ENCODE measurements at places on chromosomes 2 and 18.
A peak's percentile ranks its signal among the peaks of the same experiment; 100 is the strongest.

DNA sequence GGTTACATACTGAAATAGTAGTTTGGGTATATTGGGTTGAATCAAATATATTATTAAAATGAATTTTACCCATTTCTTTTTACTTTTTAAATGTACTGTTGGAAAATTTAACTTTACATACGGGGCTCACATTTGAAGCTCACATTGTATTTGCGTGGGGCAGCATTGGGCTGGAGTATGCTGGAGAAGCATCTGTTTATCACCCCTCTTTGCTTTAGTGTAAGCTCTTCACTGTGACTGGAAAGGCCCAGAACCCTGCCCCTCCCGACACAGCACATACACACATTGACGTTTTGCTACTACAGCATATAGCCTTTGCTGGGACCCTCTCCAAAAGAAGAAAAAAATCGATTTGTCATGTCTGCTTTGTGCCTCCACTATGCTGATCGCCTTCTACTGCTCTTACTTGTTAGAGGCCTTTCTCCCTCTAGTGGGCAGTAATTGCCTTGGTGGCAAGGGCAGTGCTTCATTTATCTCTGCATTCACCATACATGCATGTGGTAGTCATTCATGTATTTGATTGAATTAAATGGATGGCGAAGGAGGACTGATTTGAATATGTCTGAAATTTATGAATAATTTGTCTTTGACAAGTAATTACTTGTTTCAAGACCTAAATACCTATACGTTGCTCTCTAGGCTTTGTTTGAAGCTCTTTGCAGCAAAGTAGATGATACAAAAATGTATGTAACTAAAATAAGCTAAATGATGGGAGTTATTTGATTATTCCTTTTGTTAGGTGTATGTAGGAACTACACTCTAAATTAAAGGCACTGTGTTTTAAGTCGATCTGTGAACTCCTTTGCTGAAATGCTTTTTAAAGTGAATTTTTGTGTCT lies 37.4 kb downstream of the VAPA start:
- DNase-seq = no peak

GRCh38 chr18:41974796-41975201 lies 19.8 kb downstream of the PIK3C3 start:
- DNase-seq = no peak

GRCh38 chr18:10449396-10449795 lies 5.0 kb upstream of the APCDD1 start:
- no peak for DNase-seq

GRCh38 chr2:140586379-140586778 lies 1544.4 kb downstream of the LRP1B start:
- no peak for DNase-seq

GRCh38 chr18:36335476-36336279 lies 38.2 kb downstream of the FHOD3 start:
- no peak for DNase-seq

GRCh38 chr2:200590090-200590489 lies 4.3 kb downstream of the AOX1 start:
- no peak for DNase-seq

DNA sequence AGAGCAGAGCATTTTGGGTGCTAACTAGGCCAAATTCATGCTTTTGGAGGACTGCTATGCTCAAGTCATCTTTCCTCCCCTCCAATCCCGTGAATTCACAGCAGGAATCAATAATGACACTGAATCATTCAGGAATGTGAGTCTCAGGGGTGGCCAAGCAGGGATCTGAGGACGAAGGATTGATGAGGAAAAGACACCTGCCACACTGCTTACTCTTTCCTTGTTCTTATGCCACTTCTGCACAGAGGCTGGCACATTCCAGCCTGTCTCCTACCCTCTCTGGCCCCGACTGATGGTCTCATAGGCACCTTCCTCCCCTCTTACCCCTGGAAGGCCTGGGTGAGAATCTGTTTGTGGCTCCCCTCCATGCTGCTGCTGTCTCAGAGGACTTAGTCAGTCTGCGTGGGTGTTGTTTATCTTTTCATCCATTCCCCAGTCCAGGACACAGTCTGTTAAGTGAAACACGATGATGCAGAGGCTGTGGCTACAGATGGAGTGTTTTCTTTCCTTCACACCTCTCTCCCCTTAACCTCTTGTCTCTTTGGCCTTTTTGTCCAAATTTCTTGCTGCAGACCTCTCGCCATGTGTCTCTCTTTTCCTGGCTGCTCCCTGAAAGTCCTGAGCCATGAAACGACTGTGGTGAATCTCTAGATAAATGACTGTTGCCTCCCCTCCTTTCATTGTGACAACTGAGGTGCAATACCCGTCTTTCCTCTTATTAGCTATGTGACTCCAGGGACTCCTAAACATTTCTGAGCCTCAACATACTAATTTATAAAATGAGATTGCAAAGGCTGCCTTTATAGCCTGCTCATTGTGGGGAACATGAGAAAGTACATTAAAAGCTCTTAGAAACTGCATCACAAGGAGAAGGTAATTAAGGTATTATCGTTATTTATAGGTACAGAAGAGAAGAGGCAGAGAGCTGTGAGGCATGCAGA lies 86.9 kb downstream of the RDH14 start:
- DNase-seq = peak; percentile 18

- DNase-seq = no peak
These were observed 758 bp downstream of the LYPD1 start for GRCh38 chr2:132668987-132669907.

- no peak for DNase-seq
These were observed 83.8 kb upstream of the SNTG2 start for GRCh38 chr2:866887-867286.

GRCh38 chr2:222708274-222708710 lies 36.8 kb downstream of the MOGAT1 start:
- DNase-seq = peak; percentile 36

DNA sequence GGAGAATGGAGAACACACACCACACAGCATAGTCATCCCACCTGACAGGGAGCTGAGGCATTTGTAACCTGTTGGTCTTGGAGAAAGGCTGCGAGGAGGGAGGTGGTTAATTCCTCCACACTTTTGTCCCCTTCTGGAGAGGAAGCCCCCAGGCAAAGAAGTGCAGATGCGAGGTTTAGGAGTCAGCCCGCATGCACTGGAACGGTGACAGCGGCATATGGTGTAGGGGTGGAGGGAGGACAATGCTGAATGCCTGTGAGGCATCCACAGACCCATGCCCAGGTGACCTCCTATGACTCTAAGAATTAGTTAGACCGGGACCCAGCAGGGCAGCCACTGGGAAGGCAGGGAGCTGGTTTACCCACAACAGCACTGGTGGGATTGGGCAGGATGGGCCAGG lies 12.2 kb downstream of the SPATA3 start:
- DNase-seq = no peak

- no peak for DNase-seq
These were observed 191.7 kb downstream of the CD226 start for GRCh38 chr18:69755856-69756496.

- peak; percentile 47 for DNase-seq
These were observed 89.7 kb upstream of the TTC39C start for GRCh38 chr18:23924813-23925212.

GRCh38 chr2:234496055-234496834 lies 636 bp downstream of the ARL4C start:
- no peak for DNase-seq

DNA sequence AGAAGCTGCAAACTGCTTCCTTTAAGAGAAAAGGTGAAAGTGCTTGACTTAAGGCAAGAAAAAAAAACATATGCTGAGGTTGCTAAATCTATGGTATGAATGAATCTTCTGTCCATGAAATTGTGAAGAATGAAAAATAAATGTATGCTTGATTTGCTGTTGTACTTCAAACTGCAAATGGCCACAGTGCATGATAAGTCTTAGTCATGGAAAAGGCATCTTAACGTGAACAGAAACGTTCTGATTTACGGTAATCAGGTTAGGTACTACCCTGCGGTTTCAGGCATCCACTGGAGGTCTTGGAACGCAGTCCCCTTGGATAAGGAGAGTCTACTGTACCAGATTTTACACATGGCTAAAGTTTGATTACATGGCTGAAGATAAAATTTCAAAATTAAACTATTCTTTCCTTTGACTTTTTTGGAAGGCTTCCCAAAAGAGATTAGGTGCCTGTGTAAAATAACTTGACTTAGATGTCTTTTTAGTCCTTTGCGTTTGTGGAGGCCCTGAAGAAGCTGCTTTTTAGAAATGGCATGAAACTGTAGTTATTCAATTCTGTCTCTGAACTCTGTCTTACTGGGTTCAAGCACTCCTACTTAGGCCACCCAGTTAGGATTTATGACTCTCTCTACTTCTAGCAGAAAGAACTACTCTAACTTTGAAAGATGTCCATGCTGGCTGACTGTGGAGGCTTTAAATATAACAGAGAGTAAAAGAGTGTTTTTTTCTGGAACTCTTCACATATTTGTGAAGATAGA lies 35.9 kb upstream of the SCN9A start:
- no peak for DNase-seq

DNA sequence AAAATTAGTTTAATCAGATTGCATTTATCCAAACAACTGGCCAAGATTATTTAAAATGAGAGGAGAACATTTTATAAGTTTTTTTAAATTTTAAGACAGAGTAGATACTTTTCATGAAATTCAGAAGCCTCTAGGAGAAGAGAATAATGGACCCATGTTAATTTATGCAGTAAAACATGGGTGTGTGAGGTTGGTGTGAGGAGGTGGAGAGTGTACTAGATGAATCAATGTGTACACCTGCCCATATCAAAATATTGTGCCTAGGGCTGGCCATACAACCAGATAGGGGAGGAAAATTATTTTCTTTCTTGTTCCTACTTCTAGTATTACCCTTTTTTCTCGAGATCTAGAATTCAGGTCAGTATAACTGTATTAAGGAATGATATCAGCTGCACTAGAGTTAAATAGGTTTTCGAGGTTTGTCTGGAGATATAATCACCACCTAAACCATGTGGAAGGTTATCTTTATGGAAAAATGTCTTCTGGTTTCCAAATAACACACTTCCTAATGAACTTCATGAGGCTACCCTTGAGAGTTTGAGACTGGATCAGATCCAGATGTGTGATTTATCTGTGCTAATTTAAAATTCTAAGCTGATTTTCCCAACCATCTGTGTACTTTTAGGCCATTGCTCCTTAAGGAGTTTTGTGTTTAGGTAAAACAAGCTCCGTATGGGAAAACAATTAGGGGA lies 37.6 kb downstream of the TMEM178A start:
- no peak for DNase-seq

DNA sequence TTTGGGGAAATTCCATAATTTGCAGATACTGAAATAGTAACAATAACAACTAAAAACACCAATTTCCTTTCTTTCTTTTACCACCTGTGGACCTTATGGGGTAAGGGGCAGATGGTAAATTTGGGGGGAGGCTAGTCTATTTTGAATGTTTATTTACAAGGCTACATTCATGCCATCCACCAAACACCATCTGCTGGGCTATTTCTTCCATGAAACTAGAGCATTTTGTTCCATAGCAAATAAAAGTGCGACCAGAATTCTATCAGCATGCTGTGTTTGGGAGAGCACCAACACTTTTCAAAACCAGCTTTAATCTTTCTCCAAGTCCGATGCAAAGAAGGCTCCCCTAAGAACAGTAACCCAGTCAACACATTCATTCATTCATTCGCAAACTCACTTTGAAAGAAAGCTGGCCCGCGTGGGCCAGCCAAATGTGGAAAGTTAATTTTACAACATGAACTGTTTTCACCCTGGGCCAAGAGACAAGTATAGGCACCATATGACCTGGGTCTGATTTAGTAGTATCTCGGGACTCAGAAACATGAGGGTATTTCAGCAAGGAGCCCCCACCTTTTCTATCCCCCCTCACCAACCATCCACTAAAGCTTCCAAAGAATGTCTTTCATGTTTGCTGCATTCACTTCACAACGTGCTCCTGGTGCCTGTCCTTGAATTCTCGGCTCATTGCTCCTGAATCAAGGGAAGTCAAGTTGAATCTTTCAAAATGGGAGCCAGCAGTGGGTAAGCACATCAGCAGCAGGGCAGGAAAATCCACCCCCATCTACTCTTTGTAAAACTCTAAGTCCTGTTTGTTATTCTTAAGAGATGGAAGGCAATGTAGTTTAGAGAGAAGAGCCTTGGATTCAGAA lies 210.6 kb downstream of the C1D start:
- no peak for DNase-seq

- DNase-seq = no peak
These were observed 82.4 kb downstream of the TRIM43 start for GRCh38 chr2:95674186-95674585.

DNA sequence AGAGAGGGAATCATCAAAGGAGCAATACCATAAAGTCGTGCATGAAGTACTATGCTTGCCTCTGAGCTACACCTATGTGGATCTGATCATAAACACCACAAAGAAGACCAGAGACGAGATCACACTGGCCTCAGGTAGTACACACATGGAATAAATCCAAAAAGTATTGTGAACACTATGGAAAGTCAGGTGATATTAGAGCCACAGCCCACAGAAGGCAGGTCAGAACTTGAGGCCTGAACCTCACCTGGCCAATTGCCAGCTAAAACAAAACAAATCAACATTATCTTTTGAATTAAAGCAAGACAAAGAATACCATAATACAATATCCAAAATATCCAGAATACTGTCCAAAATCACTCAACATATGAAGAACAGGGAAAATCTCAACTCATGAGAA lies 371.1 kb downstream of the NCKAP5 start:
- no peak for DNase-seq

DNA sequence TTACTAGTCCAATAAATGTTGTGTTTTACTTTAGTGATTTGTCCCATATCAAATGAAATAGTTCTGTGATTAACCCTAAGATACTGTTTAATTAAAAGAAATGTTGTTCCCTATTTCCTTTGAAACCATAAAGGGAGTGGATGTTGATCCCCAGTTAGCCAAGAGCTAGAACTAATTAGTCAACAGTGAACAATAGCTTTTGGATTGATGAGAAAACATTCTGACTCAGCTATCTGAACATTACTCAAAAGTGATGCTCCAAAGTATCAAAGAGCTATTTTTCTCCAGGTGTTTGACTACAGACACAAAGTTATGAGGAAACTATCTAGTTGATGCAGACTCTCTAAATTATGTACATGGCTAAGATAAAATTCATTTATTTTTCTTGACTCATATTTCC lies 7.3 kb upstream of the FEZ2 start:
- no peak for DNase-seq

GRCh38 chr2:133130548-133131246 lies 437.6 kb downstream of the NCKAP5 start:
- no peak for DNase-seq

DNA sequence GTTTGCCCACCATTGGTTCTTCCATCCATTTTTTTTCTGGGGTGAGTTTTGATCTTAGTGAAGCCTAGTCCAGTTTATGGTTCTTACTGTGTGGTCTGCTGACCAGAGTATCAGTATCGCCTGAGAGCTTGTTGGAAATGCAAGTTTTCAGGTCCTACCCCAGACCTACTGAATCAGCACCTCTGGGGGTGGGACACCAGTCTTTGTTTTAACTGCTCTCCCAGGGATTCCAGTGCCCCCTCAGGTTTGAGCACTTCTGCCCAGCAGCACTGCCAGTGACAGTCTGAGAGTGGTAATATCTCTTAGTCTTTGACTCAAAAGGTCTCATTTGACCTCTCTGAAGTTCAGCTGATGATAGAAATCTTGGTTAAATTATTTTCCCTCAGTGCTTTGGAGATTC lies 269.3 kb downstream of the ALPK2 start:
- no peak for DNase-seq
